ENCODE measurements at places on chromosomes 12 and 14. TPM values are rescaled to one million over a fixed set of nuclear protein-coding genes. Genes with fewer than 3 reads are reported as not detected.

DNA sequence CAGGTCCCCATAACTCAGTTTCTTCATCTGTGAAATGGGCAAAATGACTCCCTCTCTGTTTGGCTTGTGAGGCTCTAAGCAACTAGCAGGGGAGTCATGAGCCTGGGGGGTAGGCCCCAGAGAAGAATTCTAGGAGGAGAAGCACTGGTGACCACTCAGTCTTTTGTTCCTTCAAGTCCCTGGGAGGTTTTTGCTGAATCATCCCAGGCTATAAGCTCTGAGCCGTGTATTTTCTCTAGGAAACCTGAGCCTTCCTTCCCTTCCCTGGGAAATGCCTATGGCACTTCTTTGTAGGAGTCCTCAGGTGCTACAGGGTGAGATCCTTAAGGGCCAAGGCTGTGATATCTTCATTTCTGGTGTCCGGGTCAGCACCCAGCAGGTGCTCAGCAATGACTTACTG, 4.5 kb downstream of the RPH3A start:
- no peaks in the 10 kb centered on the region for H3K36me3 ChIP-seq
- H3K27ac ChIP-seq = no peak overlapping the region
- no peaks in the 10 kb centered on the region for H3K4me1 ChIP-seq

GRCh38 chr12:120364487-120364886, 4.5 kb downstream of the MSI1 start:
- H3K27ac ChIP-seq = peak overlapping the region; percentile 5
- peaks cover 70% of the 10 kb centered on the region for H3K4me1 ChIP-seq
- H3K36me3 ChIP-seq = peaks cover 7% of the 10 kb centered on the region
- peaks cover 9% of the 10 kb centered on the region for H3K27me3 ChIP-seq

DNA sequence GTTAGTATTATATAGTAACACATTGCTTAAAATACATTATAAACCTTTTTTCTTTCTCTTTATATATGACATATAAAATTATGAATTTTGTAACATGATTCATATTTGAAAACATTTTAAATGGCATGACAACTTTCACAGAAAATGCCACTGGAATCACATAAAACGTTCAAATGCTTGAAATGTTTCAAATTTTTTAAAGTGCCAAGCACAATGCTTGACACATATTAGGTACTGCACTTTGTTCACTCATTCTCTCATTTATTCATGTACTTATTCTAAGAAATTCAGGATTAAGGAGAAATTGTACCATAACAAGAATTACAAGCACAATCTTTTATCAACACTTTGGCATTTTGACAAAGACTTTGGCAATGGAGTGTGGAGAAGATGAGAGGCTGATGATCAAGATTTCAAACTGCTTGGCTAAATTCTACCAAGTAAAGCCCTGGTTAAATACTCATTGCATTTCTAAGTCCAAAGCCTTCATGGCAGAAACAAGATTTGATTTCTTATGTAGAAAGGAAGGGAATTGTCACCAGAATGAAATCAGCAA, 232.2 kb downstream of the C12orf50 start:
- no peaks in the 10 kb centered on the region for H3K4me1 ChIP-seq
- H3K4me3 ChIP-seq = no peak overlapping the region
- no peaks in the 10 kb centered on the region for H3K36me3 ChIP-seq
- H3K27ac ChIP-seq = no peak overlapping the region
- H3K27me3 ChIP-seq = no peaks in the 10 kb centered on the region
- no peak for DNase-seq

GRCh38 chr12:101719566-101719965, 19.7 kb downstream of the SYCP3 start:
- H3K36me3 ChIP-seq = peaks cover 31% of the 10 kb centered on the region
- H3K27ac ChIP-seq = no peak overlapping the region
- no peaks in the 10 kb centered on the region for H3K27me3 ChIP-seq
- H3K4me1 ChIP-seq = peaks cover 7% of the 10 kb centered on the region
- H3K4me3 ChIP-seq = no peak overlapping the region

- no peak overlapping the region for H3K27ac ChIP-seq
- H3K36me3 ChIP-seq = no peaks in the 10 kb centered on the region
- H3K4me3 ChIP-seq = no peak overlapping the region
- H3K4me1 ChIP-seq = no peaks in the 10 kb centered on the region
- no peak for DNase-seq
Measured at GRCh38 chr14:44352201-44352600, 154.9 kb downstream of the FSCB start.

SRSF5 gene
- polyA plus RNA-seq = 565 TPM

DENR gene
- polyA plus RNA-seq = 59.1 TPM

ETFBKMT gene
- 4.1 TPM for polyA plus RNA-seq

FOXM1 gene
- polyA plus RNA-seq = 18.2 TPM

AQP6 gene
- 0.49 TPM for polyA plus RNA-seq
